ENCODE measurements at places on chromosomes 5 and 9.

GRCh38 chr5:14816999-14817761 is 54.4 kb downstream of the ANKH start:
- no peak for DNase-seq

GRCh38 chr5:88675708-88676636 is 207.0 kb downstream of the MEF2C start:
- DNase-seq = no peak

- no peak for DNase-seq
Observed at GRCh38 chr9:86183229-86184137, 76.0 kb downstream of the C9orf153 start.

- DNase-seq = peak; percentile 57
Observed at GRCh38 chr9:96020792-96021550, 145.5 kb downstream of the ERCC6L2 start.

DNA sequence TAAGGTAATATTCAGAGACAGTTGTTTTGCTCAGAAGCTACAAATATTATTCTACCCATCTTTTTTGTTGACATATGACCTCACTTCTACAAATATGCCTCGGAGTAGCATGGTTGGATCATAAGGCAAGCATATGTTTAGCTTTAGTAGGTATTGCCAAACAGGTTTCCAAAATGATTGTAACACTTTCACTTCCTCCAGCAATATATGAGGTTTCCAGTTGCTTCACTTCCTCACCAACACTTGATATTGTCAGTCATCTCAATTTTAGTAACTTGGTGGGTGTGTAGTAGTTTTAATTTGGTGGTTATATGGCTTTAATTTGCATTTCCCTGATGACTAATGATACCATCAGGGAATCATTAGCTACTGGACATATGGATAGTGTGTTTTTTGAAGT is 46.7 kb downstream of the TNFSF8 start:
- DNase-seq = no peak

DNA sequence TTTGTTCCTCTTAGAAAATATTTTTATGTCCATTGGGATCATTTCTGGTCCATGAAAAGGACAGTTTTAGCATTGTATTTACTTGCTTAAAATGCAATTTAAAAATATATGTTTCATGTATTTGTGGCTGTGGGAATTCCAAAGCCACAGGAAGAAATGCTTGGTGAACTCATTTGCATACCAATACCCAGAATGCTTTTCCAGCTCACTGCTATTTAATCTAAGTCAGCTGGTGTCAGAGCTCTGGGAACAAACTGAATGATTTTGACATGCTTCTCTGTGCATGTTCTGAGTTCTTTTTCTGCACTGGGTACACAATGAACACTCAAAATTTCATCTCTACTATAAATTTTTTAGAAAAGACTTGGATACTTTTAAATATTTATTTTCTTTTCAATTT is 482.8 kb upstream of the ARRDC3 start:
- DNase-seq = no peak

GRCh38 chr9:35490155-35490909 is 421 bp downstream of the RUSC2 start:
- DNase-seq = no peak

GRCh38 chr5:3899093-3899492 is 303.5 kb downstream of the IRX1 start:
- DNase-seq = no peak

DNA sequence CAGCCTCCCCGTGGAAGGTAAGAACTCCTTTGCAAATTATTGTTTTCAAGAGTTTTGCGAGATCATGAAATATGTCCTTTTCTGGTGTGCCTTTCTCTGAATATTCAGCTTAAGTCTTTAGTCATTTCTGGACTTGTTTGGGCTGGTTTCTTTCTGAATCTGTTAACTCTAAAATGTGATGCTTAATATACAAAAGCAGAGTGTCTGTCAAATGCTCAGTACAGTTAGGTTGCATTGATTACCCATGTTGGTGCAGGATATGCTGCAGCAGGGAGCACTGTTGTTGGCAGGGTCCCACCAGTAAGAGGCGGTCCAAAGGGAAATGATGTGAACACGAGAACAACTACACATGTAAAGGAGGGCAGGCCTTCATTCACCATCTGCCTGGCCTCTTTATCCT is 47.7 kb downstream of the SPTAN1 start:
- DNase-seq = no peak

DNA sequence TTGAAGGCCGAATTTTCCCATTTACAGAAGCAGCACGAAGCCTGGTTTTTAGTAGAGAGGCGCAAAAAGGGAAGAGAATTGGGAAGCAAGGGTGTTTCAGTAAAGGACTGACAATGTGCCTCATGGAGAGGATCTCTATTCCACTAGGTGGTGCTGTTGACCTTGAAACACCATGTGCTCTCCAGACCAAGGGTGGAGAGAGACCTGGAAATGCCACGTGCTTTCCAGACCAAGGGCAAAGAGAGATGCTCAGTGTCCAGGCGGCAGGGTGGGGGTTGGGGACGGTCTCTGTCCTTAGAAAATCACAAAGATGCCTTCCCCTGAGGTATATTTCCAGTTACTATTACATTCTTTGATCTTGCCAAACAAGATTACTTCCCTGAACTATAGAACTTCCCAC is 425.3 kb downstream of the CSNK1G3 start:
- DNase-seq = no peak

GRCh38 chr9:111263116-111263515 is 66.9 kb downstream of the OR2K2 start:
- DNase-seq = no peak

- DNase-seq = no peak
Observed at GRCh38 chr9:79565245-79565644, 6.5 kb upstream of the TLE4 start.

- no peak for DNase-seq
Observed at GRCh38 chr5:147949711-147950573, 43.6 kb upstream of the C5orf46 start.

DNA sequence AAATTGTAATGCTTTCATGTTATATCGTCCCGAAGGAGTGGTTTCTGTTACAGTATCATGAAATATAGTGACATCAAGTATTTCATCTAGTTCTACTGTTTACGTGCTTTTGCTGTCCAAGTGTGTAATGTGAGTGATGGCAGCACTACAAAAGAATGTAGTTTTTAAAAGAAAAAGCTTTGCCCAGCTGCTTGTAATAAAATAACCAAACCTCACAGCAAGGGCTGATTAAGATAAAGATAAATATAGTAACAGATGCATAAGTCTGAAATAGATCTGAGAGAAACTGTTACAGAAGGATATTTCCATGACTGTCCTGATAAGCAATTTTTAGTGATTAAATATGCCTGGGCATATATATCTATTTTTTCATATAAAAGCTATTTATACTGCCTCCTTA is 106.4 kb downstream of the AUH start:
- DNase-seq = no peak

DNA sequence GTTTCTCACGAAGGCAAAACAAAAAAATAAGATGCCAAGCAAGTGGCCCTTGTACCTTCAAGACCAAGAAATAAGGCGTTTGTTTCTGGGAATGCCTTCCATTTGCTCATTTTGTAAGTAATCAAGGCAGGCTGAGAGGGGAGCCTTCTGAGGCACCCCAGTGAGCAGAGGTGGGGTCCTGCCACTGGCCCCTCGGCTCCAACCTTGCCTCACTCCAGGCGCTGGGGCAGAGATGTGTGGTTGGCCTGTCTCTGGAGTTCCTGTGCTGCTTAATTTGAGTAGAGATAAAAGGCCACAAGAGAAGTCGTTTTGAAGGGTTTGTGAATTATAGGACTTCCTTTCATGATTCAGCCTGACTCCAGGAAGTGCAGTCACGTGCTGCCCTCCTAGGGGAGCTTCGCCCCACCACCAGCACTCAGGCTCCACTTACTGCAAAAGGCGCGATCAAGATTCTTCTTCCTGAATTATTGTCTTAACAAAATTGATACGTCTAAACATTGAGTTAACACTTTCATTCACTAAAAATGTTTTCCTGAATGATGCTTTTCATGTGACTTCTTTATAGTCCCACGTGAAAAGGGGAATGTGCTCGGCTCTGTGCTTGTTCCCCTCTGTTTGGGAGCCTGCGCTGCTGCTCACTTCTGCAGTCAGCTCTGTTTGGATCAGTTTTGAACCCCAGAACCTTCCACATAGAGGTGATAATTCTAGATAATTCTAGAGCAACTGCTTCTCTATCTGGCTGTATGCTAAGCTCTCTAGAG is 13.7 kb downstream of the SYK start:
- DNase-seq = no peak

- no peak for DNase-seq
Observed at GRCh38 chr9:125651576-125652232, 55.3 kb downstream of the MAPKAP1 start.

- no peak for DNase-seq
Observed at GRCh38 chr5:73867345-73868335, 241.6 kb downstream of the ARHGEF28 start.

DNA sequence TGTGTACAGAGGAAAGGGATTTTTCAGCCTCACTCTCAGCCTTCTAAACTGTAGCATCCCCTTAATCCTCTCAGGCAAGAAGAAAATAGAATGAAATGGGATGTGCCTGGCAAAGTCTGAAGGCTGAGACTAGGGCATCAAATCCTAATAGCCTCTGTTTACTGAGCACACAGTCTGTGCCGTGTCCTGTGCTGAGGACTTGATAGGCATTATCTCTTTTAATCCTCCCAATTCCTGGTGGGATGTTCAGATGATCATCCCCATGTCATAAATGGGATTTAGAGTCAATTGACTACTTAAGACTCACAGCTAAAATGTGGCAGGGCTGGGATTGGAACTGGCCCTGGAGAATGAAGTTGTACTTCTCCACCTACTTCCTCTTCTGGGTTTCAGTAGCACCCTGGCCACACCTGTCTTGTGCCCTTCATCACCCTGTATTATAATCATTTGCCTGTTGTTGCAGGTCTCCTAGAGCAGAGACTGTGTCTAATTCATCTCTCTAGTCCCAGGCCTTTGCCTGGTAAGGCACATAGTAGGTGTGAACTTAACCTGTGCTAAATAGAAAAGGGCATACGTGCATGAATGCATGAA is 81.0 kb downstream of the WWC1 start:
- no peak for DNase-seq

- DNase-seq = no peak
Observed at GRCh38 chr5:129977810-129978209, 73.5 kb downstream of the CHSY3 start.

DNA sequence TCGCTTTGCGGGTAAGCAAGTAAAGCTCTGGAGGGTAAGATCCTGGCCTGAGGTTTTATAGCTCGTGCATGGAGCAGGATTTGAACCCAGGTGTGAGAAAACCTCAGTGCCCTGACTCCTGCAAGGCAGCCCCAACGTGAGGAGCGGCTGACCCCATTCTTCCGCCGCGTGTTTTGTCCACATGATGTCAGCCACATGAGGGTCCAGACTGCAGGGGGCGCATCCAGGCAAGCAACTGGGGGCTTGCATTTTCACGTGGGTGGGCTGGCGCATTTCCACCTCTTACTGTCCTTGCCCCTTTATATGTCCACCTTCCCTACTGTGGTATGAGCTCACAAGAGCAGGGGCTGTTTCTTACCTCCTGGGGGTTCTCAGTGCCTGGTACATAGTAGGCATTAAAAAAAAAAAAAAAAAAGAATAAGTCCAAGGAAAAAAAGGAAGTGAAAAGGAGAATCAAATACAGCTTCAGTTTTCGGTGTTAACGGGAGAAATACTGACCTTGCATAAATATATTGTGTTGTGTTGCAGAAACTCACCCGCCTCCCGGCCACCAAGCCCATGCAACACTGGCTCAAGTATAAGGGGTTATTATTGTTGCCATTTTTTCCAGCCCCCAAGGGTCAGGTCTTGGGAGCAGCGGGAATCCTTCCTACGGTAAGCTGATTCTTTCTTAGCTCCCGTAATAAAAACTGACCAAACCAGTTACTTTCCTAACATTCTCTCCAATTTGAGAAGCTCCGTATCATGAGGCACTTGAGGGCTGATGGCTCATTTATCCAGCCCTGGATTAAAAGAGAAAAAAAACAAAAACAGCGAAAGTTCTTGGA is 15.0 kb downstream of the TLX3 start:
- no peak for DNase-seq

Measured in effector memory CD8-positive, alpha-beta T cell (primary cell).